Activated naive CD4-positive, alpha-beta T cell treated with anti-CD3 and anti-CD28 coated beads, Interleukin-2, amount 50 U/mL, for 72 hours (primary cell): ENCODE measurements at places on chromosomes 3 and 15. TPM values are rescaled to one million over a fixed set of nuclear protein-coding genes. Genes with fewer than 3 reads are reported as not detected.

ARGFX gene
- not detected for total RNA-seq

BLM gene
- total RNA-seq = 71.9 TPM

DNA sequence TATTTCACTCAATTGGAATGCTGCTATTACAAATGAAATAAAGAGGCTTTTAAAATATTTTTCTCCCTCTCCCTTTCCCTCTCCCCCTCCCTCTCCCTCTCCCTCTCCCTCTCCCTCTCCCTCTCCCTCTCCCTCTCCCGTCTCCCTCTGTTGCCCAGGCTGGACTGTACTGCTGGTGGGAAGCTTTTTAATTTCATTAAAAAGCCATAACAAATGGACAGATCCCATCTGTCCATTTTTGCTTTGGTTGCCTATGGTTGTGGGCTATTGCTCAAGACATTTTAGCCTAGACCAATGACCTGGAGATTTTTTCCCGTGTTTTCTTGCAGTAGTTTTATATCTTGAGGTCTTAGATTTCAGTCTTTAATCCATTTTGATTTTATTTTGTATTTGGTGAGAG is 107.2 kb upstream of the LRRC3B start:
- no peak for DNase-seq

DNA sequence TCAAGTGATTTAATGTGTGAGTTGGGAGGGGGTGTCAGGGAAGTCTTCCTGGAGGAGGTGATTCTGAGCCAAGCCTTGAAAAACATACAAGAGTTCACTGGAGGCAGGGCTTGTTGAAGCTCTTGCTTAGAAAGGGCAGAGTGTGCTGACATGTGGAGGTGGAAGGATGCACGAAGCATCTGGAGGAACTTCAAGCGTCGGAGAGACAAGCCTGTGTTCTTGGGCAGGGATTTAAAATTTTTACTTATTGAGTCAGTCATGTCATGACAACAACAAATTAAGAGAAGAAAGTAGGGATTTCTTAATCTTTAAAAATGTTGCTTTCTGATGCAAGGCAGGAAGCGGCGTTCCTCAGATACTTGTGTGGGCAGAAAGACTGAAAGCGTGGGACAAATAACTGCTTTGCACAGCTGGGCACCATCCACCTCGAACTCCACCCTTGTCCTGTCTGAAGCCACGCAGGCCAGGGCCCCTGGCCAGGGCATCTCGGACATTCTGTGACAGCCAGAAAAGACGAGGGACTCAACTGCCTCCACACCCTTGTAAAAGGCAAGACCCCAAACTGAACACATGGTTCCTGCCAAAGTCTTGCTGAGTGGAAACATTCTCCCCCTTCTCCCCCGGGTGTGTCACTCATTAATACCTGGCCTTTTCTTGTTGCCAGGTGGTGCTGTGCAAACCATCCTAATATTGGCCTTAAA is 6.9 kb upstream of the IL16 start:
- no peak for DNase-seq
